Activated T-cell treated with anti-CD3 and anti-CD28 coated beads, Interleukin-2, amount 50 U/mL, for 48 hours (primary cell): ENCODE measurements at places on chromosomes 6 and 20.

DNA sequence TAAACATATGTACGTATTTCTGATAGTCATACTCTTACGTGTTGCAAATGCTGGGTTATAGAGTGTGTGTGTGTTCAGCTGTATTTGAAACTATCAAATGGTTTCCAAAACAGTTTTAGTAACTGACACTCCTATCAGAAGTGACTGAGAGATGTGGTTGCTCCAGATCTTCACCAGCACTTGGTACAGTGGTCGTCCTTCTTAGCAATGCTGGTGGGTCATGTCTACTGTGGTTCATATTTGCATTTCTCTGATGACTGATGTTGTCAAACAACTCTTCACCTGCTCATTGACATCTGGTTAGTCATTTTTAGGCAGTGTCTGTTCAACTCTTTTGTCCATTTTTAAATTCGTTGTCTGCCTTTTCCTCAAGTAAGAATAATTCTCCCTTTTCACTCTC is 259.3 kb downstream of the KIF16B start:
- DNase-seq = no peak

DNA sequence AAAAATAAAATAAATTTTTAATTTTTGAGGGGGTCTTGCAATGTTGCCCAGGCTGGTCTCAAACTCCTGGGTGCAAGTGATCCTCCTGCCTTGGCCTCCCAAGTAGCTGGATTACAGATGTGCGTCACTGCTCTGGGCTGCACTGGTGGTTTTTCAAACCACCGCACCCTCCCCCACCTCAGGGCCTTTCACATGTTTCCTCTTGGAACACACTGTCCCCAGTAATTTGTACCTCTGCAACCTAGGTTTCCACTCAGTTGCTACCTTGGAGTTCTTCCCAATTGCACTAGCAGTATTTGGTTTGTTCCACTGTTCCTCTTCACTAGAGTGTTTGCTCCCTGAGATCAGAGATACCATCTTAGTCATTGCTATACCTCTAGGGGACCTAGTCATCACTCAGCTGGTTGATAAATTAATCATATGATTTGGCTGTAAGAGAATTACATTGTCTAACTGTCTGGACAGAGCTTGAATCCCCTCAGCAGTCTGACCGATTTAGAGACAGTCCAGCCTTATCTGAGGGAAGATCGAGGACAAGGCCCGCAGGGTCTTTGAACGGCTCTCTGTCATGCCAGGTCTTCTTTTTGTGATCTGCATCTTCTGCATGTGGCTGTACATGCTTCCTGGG is 32.0 kb downstream of the CEP43 start:
- peak; percentile 24 for DNase-seq

DNA sequence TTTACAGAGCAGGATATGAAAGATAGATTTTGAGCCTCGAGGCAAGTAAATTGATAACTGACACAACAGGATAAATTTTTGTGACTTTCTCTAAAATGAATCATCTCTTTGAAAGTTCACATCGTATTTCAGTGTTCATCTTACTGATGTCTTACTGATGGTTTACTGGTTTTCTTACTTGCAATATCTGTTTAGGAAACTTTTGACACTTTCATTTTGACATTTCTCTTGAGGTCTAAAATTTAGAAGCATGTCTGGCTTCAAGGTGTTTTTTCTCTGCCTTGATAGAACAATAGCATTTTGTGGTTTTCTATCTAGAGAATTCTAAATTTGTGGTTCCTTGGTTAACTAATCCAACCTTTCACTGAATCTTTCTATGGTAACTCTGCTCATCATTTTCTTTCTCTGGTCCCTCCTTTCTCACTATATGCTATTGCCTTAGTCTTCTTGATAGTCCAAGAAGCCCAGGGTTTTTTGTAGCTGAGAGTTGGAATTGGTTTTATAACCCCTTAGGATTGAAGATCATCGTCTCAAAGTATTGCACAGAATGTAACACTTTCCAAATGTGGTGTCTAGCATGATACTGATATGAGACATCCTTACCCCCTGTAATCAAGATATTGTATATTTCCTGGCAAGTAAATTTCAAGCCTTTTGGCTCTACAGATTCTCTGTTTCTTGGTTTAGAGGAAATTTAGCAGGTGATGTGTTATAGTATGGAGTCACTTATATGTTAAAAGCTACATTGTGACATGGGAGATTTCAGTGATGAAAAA is 98.7 kb downstream of the RNF144B start:
- DNase-seq = no peak

- DNase-seq = no peak
Observed at GRCh38 chr6:36642913-36643817, 35.3 kb upstream of the CDKN1A start.

DNA sequence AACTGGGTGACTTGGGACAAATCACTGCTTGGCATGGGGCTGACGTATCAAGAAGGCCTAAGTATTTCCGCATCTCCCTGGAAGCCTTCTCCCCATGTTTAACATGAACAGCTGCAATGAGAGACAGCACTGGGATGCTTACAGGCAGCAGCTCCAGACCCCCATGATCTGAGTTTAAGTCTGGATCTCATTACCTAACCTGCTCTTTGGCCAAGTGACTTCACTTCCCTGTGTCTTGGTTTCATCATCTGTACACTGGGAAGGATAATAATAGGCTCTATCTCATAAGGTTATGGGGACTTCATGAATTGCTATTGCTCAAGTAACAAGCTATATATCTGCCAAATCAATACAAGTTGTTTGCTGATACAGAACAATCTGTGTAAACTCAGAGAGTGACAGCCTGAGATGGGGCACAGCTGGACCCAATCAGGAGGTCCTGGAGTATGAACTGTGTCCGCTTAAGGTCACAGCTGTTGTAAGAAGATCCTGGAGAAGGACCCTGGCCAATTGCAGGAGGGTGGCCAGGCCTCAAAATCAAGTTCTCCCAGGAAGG is 56.0 kb downstream of the TGM2 start:
- DNase-seq = no peak

DNA sequence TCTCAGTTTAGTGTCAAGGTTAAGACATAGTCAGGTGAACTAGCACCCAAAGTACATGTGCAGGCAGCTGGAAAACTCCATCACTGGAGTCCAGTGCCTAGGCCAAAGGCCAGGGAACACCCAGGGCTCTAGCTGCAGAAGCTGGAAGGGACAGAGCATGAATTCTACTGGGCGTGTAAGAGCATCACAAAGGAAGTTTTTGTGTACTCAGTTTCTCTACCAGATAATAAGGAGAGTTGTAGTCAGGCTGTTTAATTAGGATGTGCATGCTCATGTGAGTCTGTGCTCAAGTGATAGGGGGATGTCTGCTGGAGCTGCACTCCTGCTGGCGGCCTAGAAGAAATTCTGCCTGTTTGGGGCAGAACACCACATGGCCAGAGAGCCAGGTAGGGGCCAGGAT is 8.1 kb downstream of the L3MBTL1 start:
- DNase-seq = no peak

DNA sequence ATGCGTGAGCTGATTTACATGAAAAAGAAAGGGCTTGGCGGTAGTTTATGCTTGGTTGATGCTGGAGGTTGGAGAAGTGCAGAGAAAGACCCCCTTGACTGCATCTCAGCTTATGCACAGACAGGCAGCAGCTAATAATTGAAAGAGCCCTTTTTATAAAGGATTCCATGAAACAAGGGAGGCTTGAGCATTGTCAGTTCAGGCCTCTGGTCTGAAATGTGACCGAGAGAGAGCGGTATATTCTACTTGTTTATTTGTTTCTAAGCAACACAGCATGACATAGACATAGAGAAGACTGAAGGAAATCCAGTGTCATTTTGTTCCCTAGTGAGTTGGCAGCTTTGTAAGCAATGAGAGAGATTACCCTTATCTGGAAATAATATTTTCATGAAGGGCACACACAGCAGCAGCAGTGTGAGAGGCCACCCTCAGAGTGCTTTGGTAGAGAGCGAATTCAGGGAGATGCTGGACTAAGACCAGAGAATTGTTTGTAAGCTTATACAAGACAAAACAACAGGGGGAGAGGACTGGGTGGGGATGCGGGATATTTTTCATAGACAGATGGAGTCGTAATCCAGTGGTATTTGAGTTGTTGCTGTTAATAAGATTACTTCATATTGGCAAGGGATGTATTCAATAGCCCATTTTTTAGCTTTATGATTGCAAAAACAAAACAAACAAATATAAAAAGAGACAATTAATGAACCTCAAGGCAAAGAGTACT is 34.6 kb upstream of the LAMA2 start:
- no peak for DNase-seq

GRCh38 chr6:164211254-164211653 is 796.7 kb downstream of the QKI start:
- DNase-seq = no peak

- DNase-seq = no peak
Observed at GRCh38 chr20:63530788-63531160, 6.4 kb downstream of the PTK6 start.

- DNase-seq = no peak
Observed at GRCh38 chr6:71091167-71091566, 134.3 kb upstream of the B3GAT2 start.

- DNase-seq = no peak
Observed at GRCh38 chr6:28002161-28002560, 45.1 kb downstream of the OR2B6 start.

GRCh38 chr6:81515562-81516453 is 236.7 kb downstream of the TENT5A start:
- no peak for DNase-seq

DNA sequence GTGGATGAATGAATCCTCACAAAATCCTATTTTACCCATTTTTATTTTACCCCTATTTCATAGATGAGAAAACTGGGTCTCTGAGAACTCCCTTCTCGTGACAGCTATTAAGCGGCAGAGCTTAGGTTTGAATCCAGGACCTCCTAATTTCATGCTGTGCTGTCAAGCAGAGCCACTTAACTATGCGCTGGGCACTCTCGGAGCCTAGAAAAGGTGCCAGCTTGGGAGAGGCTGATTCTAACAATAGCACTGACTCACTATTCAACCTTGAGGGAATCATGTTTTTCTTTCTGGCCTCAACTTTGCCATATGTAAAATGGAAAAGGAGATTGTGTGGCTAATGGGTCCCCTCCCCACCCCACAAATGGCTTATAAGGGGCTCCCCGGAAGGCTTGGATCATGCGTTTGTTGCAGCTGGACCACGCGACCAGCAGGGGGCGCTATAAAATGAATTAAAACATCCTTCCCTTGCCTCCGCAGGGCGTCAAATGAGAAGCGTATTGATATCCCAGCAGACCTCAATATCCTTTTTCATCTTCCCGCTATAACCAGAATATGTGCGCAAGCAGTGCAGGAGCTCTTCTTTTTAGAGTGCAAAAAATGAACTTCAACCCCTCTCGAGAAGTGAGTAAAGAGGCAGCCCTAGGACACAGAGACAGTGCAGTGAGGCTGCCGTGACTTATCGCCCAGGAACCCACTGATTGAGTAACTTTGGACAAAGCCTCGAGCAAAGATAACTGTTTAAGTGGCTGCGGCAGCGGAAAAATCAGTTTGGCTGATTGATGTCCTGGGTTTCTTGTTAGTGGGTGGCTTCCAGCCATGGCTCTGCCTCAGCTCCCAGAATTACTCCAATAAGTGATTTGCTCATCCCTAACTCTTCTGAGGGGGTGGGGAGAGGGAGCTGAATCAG is 12.8 kb upstream of the PDYN start:
- DNase-seq = peak; percentile 52

- DNase-seq = no peak
Observed at GRCh38 chr6:15909290-15910070, 219.4 kb upstream of the MYLIP start.

GRCh38 chr6:87982134-87982533 is 65.5 kb upstream of the SPACA1 start:
- no peak for DNase-seq

DNA sequence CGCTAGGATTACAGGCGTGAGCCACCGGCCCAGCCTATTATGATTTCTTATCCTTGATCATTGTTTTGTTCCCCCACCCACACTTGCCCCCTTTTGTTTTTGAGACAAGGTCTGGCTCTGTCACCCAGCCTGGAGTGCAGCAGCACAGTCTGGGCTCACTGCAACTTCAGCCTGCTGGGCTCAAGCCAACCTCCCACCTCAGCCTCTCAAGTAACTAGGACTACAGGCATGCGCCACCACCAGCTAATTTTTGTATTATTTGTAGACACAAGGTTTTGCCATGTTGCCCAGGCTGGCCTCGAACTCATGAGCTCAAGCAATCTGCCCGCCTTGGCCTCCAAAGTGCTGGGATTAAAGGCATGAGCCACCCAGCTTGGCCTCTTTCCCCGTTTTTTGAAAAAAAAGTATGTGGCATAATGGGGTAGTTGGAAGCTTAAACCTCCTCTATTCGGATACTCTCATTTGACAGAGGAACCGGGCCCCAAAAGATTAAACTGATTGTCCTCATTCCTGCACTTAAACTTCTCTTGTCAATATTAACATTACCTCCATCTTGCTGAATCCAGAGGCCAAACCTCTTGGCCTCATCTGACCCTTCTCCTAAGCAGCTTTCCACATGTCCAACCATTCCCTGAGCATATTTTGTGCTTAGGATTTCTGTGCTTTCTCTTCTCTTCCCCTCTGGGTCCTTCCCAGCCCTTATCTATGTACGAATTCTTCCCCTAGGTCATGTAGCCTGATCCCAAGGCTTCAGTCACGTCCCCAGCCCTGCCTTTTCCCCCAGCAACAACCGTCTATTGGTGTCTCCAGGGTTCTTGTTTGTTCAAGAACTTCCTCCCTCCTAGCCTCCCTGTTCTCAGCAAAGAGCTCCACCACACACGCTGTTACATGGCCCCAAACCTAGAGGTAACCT is 6.1 kb upstream of the EZR start:
- no peak for DNase-seq

DNA sequence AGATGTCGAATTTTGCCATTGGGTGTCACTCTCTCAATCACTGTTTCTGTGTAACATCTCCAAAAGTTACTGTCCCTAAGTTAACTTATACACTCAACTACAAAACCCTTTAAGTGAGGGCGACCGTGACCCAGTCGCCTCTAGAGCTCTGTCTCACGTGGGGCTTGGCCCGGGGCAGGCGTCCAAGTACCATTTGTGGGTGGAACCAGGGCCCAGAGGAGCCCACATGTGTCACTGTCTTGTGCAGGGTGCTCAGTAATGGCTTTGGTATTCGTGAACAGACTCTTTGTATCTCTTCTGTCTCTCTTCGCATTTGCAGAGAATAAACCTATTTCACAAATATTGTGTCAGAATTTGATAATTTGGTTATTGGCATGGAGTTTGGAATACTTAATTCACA is 109.9 kb upstream of the THBS2 start:
- DNase-seq = no peak

DNA sequence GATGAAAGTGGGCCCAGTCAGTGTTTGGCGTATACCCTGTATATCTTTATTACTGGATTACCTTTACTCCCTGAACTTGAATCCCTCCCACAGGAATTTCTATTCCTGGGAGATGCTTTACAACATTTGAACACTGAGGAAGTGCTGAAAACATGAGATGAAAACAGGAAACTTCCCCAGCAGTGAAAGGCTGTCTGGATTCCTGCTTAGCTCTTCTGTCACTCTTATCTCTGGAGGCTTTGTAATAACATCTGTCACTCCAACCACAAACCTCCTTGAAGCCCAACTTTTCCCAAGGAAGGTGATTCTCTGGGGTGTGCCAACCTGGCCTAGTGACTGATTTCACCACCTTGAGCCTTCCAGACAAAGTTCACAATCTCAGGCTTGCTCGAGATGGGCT is 264.5 kb upstream of the BMP2 start:
- DNase-seq = no peak

- no peak for DNase-seq
Observed at GRCh38 chr6:151199991-151200390, 39.8 kb upstream of the AKAP12 start.

GRCh38 chr6:125453516-125453915 is 151.7 kb upstream of the HDDC2 start:
- no peak for DNase-seq
